Epithelial cell of prostate (primary cell): ENCODE measurements at places on chromosomes 2 and 18.

DNA sequence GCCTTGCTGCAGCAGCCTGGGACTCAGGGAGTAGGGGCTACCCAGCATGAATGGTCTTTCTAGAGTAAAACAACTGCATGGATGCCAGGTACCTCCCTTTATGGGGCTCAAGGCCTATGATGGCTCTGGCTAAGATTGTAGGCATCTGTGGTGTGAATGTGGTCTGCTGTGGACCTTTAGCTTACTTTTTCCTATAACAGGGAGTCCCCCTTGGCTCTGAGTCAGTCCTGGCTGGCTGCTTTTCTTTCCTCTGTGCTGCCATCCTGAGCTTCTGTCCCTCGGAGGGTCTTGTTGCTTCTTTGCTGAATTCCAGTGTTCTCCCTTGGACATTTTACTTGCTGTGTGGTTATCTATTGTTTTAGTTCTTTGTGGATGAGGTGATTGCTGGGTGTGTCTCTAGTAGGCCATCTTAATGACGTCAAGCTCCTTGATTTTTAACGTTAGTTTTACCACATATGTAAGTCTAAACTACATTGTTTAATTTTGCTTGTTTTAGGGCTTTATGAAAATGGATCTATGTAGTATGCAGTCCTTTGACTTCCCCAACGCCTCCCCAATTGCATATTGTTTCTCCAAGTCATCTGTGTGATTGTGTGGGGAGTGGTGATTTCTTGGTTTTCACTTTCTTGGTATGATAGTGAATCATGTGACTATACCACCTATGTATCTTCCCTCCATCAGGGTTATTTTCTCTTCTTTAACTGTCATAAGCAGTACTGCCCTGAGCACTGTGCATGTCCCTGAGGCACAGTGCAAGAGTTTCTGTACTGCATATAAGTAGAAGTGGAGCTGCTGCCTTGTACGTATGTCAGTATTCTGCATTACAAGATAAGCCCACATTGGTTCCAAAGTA is 92.4 kb downstream of the NCK2 start:
- DNase-seq = no peak

- DNase-seq = no peak
Observed at GRCh38 chr2:203934041-203934492, 2.5 kb upstream of the ICOS start.

- no peak for DNase-seq
Observed at GRCh38 chr18:22469926-22470247, 52.2 kb upstream of the CTAGE1 start.

DNA sequence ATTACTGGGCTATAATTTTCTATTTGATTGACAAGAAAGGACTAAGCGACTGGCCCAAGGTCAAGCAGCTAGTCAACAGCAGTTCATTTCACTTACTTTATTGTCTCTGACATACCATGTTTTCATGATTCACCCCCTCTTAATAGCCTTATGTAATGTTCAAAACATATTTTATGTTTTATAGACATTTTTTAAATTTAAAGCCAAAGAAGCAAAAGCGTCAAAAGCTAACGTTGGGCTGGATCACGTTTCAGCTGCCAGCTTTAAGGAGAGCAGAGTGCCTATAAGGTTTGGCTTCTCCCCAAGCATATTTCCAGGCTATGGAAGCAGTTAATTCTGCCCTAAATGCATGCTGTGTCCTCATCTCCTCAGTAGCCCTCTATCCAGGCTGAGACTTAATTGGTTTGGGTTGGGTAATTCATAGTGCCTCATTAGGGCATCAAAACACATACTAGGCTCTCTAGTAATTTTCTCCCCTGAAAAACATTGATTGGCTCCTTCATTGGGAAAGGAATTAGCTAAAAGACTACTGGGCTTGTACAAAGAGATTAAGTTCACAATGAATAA is 94.8 kb upstream of the CREB1 start:
- DNase-seq = no peak

GRCh38 chr2:120257522-120257921 is 4.9 kb downstream of the RALB start:
- DNase-seq = no peak

DNA sequence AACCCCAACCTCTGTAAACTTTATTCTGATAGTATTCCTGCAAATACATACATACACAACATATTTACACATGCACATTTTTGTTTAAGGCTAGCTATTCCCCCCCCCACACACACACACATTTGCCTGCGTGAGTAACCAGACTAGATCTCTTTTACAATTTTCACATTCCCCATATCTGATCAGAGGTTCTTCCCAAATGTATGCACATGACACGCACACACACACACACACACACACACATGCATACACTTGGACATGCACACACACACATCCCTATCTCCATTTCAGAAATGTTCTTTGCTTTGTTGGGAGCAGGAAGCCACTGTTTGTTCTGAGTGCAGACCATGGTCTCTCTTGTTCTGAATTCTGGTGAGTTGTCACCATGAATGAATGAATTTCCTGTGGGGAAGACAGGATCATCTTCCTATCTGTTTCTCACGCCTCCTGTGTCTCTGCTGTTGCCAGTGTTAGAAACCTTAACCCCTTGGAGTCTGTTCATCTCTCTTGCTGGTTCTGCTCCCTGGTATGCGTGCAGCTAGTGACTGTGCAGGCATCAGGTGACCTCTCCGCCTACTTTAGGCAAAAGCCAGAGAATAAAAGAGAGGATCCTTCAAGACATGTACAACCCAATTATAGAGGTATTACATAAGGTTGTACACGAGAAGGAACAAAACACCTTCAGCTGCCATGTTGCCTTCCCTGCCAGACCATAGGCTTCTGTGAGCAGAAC is 251.0 kb upstream of the RAB12 start:
- no peak for DNase-seq

- no peak for DNase-seq
Observed at GRCh38 chr18:26091047-26091630, 726 bp upstream of the SS18 start.

GRCh38 chr2:121699421-121700333 is 37.0 kb downstream of the NIFK start:
- peak; percentile 80 for DNase-seq

- no peak for DNase-seq
Observed at GRCh38 chr2:219675221-219675620, 47.8 kb downstream of the SLC4A3 start.

- no peak for DNase-seq
Observed at GRCh38 chr18:7521226-7521856, 45.8 kb upstream of the PTPRM start.

GRCh38 chr2:128169933-128170709 is 79.1 kb downstream of the UGGT1 start:
- no peak for DNase-seq

- peak; percentile 94 for DNase-seq
Observed at GRCh38 chr2:48312126-48312525, 217.8 kb upstream of the STON1 start.

- no peak for DNase-seq
Observed at GRCh38 chr2:28150236-28150915, 242.3 kb upstream of the FOSL2 start.

GRCh38 chr2:64644458-64645382 is 9.0 kb downstream of the SERTAD2 start:
- DNase-seq = no peak

DNA sequence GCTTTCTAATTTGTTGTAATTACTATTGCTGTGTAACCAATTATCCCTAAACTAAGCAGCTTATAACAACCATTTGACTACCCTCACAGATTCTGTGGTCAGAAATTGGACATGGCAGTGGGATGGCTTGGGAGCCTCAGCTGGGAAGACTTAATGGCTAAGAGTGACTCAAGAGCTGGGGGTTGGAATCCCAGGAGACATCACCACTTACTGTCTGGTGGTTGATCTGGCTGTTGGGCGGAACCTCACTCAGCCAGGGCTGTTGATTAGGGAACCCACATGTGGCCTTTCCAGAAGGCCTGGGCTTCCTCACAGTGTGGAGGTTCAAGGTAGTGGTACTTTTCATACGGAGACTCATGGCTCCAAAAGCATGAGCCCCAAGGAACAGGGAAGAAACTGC is 49.8 kb downstream of the E2F6 start:
- DNase-seq = no peak

- no peak for DNase-seq
Observed at GRCh38 chr2:5548991-5549715, 143.0 kb upstream of the SOX11 start.

GRCh38 chr2:211816754-211817153 is 721.8 kb downstream of the ERBB4 start:
- no peak for DNase-seq

DNA sequence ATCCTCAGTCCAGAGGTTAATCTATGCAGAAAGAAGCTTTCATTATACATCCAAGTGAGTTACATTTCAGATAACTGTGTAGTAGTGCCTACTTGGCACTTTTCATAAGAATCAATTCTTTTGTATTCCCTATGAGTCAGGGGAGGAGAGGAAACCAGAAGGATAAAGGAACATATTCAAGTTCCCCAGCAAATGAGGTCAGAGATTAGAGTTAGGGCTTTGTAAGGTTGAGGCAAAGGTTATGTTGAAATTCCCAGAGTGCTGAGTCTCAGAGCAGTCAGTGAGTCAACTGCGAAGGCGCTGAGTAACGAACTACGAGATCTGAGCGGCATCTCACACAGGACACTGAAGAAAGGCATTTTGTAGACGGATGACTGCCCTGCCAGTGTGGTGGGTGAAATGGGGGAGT is 25.1 kb upstream of the ME2 start:
- DNase-seq = peak; percentile 60

GRCh38 chr2:55590810-55591440 is 26.5 kb downstream of the PPP4R3B start:
- DNase-seq = peak; percentile 52

DNA sequence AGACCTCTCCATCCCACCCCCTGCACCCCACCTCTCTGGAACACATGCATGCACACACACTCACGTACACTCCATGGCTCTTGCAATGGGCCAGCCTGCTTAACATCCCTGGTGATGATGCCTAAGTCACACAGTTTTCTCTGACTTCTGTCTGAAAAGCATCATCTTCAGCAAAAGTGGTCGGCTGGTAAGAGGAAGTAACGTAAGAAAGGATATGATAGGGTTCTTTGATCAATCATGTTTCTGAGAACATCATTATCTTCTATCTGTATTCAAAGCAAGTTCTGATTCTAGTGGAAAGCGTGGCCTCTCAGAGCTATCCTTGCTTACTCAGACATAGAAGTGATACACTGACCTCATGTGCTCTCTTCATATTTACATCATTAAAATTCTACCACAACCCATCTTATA is 11.4 kb upstream of the NDUFV2 start:
- DNase-seq = no peak

DNA sequence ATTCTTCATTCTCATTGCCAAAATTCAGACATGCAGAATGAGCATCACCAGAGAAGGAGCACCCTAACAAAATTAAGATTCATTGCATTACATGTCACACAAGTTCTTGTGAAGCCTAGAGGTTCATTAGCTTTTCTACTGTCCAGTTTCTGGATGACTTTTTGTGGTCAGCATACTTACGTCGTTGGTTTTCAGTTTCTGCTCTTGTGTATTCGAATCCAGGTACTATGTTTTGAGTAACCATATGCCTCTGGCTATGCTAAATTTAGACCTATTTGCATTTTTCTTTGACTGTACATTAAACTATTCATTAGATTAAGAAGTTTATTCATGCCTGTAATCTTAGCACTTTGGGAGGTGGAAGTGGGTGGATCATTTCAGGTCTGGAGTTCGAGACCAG is 251.3 kb downstream of the PARD3B start:
- no peak for DNase-seq

DNA sequence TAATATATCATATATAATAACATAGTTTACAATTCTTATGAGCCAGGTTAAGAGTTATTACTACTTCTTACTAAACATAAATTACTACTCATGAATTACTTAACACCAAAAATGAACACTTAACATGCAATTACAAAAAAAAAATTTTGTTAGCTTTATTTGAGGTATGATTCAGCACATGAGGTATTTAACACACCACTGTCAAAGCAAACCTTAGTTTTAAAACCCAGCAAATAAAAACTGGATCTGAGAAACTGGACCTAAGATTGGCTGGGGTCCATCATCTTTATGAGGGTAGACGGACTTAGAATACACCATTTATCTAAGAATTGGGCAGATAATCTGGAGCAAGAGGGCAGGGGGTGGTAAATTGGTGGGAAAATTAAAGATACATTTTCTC is 81.8 kb upstream of the CREB1 start:
- no peak for DNase-seq

GRCh38 chr2:177916342-177916741 is 156.2 kb downstream of the PDE11A start:
- DNase-seq = no peak

DNA sequence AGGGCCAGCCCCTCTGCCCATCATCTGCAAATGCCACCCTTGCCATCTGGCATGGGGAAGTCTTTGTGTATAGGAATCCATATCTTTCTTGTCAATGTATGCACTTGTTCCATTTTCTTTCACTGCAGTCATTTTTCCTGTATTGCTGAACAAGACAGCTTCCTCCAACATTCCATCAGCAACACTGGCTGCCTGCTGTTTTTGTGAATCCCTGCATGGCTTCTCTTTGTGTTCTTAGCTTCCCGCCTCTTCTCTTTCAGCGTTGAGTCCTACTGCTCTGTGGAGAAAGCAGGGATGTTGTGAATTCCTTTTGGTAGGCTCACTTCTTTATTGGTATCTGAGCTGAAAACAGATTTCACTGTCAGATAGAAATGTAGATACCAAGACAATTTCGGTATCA is 150.0 kb downstream of the LPIN1 start:
- no peak for DNase-seq

GRCh38 chr2:20111311-20112131 is 60.1 kb upstream of the LAPTM4A start:
- DNase-seq = no peak

- DNase-seq = no peak
Observed at GRCh38 chr18:46622999-46623398, 34.0 kb downstream of the LOXHD1 start.

DNA sequence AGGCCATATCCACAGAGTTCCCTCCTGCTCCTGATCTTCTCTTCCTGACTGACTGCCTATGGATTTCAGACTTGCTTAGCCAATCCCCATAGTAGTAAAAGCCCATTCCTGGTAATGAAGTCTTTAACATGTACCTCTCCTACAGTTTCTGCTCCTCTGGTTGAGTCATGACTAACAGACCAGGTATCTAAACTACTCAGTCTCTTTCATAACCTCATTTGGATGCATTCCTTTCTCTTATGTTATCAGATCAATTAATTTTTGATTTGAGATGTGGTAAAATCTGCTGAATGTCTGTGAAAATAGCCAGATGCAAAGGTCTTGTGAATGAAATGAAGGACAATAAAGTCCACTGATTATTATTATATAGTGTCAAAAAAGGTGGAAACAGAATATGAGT is 198.0 kb downstream of the NBAS start:
- DNase-seq = peak; percentile 16

- no peak for DNase-seq
Observed at GRCh38 chr2:98952966-98953365, 16.9 kb upstream of the CRACDL start.

GRCh38 chr2:120307482-120307881 is 38.5 kb upstream of the INHBB start:
- DNase-seq = no peak
